HT1080 (cell line): ENCODE measurements at places on chromosomes 6 and 20.

DNA sequence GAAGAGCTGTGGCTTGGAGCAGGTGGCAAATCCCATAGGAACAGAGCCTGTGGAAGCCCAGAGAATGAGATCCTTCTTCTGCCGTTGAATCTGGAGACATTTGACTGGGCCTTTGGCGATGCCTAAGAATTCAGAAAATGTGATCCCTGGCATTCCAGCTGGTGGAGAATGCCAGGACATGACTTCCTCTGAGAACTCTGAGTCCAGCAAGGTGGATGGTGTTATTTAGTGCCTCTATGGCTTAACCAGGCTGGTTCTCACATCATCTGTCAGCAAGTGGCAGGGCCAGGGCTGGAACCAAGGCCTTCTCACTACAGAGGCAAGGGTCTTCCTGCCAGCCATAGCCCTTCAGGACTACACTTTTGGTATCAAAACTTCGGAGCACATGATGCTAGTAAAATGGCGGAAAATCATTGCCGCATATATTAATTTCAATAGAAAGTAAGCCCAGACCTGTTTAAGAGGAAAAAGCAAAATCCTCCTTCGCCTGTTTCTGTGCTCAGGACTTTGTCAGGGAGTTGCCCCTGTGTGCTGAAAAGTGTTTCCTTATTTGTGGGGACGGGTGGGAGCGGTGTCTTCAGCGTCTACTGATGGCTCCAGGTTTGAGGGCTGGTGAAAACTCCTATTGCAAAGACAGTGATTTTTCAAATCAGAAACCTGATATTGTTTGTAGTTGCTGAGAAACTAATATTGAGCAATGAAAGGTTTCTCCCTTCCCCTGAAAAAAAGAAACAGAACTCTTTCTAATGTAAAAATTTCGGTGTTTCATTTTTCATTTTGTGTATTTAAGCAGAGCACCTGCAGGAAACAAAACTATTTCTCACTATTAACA is 23.9 kb downstream of the DUSP22 start:
- no peak for DNase-seq

- no peak for DNase-seq
Observed at GRCh38 chr20:59391975-59392374, 91.6 kb downstream of the EDN3 start.

DNA sequence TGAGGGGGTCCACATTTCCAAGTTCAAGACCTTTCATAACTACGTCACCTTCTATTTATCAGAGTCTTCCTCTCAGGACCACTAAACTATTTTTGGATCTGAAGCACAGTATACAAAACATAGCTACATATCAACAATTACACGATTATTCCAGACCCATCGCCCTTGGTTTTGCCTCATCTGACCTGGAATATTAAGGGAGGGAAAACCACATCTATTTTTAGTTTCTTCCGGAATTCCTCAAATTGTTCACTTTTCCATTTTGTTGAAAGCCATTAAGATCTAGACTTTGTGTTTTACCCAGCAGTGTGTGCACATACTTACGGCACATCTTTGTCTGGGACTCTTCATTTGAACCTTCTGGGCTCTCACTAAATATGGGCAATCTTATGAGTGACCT is 12.0 kb upstream of the ADGRF5 start:
- DNase-seq, result no peak

DNA sequence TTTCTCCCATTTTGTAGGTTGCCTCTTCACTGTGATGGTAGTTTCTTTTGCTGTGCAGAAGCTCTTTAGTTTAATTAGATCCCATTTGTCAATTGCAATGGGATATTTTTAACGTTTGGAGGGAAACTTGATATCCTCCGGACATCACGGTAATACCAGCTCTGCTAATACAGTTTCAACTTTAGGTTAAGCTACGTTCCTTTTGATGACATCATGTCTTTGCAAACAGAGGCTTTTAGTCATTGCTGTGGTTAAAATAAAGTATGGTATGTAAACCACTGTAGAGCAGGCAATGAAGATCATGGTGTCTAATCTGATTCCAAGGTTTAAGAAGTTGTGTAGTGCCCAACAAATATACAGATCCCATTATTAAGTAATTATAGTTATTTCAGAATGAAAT is 168.0 kb upstream of the CHD6 start:
- peak; percentile 59 for DNase-seq

DNA sequence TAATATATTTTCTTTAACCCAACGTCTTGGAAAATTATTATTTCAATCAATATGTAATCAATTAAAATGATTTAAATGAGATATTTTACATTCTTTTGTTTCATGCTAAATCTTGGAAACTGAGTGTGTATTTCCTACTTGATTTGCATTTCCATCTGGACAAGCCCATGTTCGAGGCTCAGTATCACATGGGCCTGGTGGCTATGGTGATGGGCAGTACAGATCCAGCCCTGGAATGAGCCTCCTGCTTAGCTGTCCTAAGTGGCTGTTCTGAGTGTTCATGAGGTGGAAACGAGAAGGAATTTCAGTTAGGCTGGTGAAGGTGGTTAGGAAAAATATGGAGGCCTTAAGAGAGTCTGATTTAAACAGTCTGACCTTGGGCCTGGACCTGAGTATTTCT is 73.0 kb upstream of the ATXN1 start:
- DNase-seq, result no peak

DNA sequence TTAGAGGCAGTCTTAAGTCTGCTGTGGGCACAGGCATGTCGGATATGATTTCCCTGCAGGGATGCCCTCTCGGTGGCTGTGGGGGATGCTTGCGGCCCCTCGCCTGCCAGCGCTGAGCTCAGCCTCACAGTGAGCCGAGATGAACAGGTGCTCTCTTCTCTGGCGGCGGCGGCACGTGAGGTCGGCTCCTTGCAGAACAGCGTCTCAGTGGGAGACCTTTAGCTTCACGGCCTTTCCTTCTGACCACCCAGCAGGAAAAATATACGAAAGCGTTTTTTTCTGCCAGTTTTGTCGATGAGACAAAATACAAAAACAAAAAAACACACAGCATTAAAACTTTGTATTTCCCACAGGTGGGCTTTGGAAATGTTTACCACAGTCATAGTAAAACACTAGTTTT is 23.6 kb downstream of the FOXA2 start:
- DNase-seq, result no peak

GRCh38 chr20:25230166-25230831 is 17.6 kb upstream of the PYGB start:
- DNase-seq, result no peak

DNA sequence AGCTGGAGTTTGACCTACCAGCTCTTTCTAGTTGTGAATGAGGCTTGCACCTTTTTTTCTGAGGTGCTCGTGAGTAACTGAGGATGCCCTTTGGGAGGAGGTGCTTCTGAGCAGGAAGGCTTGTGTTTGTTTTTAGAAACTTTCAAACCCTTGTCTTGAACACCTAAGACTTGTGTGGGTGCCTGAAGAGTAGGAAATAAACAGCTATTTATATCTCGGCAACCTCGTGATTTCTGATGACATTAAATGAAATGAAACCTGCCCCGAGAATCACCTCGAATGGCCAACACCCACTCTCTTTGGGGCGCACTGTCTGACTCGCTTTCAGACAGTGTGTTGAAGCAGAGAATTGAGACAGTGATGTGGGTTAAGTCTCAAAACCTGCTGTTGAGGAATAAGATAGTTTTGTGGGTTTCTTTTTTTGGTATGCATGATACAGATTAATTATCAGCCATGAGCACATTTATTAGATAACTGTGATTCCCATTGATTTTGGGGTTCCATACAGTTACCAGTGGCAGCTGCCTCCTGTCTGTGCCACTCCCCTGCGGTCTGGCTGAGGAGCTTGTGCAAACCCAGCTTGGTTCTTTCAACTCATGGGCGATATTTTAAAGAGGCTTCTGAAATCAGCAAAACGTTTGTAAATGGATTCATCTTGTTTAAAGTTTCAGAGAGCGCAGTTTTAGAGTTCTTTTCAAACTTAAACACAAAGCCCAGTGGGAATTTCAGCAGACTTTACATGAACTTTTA is 8.4 kb downstream of the IRF4 start:
- no peak for DNase-seq

GRCh38 chr20:7841291-7841970 is 98.8 kb downstream of the HAO1 start:
- DNase-seq, result peak; percentile 88

DNA sequence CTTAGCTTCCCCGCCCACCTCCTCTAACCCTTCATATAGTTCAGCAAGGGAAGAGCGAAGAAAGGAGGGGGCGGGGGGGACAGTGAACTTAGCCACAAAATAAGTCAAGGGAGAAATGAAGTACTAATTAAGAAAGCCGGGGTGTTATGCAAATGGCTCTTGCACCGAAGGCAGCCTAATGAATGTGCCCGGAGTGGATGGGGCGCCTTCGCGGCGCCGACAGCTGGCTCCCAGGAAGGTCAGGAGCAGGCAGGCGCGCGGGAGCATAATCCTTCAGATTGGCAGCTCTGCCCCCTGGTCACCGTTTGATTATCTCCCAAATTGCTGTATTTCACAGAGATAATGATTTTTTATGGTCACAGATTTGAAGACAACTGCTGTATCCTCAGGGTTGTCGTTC is 395.1 kb downstream of the TFAP2B start:
- no peak for DNase-seq

DNA sequence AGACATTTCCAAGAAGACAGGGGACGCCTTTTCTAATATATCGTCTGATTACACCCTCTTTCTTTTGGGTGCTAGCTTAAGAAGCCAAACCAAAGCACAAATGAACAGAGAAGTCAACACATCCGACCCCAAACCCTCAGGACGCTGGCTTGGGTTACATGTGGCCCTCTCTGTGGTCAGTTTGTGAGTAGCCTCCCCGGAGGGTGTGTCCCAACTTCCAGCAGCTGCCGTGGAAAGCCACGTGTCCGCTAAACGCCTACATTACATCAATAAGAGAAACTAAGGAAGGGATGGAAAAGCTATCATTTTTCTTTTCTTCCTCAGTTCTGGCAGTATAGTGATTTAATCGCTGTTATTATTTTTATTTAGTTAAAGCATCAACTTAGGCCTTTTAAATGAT is 487 bp upstream of the BMP6 start:
- DNase-seq, result no peak

- no peak for DNase-seq
Observed at GRCh38 chr6:139249395-139249794, 42.4 kb downstream of the TXLNB start.

GRCh38 chr6:15495375-15495901 is 167.4 kb downstream of the DTNBP1 start:
- DNase-seq, result no peak

GRCh38 chr6:3022765-3023662 is 23.3 kb downstream of the NQO2 start:
- no peak for DNase-seq

DNA sequence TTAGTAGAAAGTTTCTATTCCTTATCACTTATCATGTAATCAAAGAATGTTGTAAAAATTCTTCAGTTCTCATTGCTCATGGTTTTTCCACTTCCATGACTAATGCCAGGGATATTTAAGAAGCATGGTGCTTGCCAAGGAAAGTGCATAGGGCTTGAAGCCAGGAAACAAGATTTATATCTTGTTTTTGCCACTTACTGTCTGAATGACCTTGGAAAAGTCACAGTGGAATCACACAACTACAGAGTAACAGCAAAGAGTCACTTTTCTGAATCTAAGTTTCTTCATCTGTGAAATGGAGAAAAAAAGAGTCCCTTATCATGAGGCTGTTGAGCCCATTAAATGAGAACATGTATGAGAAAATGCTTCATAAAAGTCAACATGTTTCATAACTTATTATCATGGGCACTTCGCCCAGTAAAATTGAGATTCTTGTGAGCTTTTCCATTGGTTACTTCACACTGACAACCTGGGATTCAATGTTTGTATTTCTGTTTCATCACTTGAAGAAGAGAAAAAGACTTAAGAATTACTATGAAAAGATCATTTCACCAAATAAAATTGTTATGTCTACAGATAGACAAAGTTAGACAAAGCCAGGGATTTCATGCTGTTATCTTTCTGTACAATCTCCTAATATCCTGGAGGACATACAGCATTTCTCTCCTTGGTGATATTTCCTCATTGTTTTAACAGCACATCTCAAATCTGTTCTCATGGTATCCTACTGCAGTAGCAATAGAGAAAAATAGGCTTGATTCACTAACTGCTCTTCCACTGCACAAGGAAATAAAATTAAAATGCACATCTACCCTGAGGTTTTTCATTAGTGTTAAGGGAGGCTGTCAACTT is 7.6 kb upstream of the BMP5 start:
- DNase-seq, result peak; percentile 85

DNA sequence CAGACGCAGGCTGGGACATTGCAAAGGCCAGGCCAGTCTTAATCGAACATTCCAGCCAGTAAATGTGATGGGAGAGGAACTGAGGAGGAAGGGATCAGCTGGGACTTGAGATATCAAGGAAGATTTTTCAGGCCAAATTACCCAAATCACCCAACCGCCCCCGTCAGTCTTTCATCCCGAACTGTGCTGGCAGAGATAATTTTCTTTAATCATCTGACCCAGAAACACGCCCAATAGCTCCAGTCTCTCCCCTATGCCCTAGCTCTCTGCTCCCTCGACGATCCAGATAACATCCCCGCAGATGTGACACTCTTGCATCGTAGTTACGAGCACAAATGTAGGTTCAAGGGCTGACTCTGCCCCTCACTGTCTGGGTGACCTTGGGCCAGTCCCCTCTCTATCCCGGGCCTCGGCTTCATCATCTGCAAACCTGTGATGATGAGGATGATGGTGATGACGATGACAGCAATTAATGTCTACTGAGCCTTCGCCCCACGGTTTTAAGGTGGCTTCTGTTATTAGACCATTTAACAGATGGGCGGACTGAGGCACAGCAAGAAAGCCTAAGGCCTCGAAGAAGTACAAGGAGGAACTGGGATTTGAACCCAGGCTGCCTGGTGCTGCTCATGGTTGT is 118.6 kb downstream of the PREX1 start:
- no peak for DNase-seq

GRCh38 chr20:17655865-17656479 is 26.1 kb downstream of the RRBP1 start:
- peak; percentile 49 for DNase-seq

GRCh38 chr6:44682987-44683779 is 295.7 kb downstream of the CDC5L start:
- DNase-seq, result no peak

GRCh38 chr6:42017021-42017643 is 33.2 kb upstream of the TAF8 start:
- DNase-seq, result peak; percentile 84

DNA sequence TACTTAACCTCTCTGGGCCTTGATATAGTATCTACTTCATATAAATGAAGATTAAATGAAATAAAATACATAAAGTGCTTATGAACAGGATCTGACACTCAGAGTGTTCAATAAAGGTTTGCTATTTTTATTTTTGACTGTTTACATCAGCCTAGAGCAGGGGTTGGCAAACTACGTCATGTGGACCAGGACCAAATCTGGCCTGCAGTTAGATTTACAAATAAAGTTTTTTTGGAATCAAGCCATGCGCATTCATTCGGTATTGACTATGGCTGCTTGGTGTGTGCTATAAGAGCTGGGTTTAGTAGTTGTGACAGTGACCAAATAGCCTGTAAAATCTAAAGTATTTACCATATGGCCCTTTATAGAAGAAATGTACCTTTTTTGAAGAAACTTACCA is 20.8 kb downstream of the PEX7 start:
- DNase-seq, result no peak

DNA sequence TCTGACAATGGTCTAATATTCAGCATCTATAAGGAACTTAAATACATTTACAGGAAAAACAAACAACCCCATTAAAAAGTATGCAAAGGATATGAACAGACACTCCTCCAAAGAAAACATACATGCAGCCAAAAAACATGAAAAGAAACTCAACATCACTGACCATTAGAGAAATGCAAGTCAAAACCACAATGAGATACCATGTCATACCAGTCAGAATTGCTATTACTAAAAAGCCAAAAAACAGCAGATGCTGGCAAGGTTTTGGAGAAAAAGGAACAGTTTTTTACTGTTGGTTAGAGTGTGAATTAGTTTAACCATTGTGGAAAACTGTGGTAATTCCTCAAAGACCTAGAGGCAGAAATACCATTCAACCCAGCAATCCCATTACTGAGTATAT is 339.0 kb upstream of the ADGRB3 start:
- DNase-seq, result no peak
